ENCODE measurements at places on chromosomes 1 and 21. TPM values are rescaled to one million over a fixed set of nuclear protein-coding genes. Genes with fewer than 3 reads are reported as not detected.

DNA sequence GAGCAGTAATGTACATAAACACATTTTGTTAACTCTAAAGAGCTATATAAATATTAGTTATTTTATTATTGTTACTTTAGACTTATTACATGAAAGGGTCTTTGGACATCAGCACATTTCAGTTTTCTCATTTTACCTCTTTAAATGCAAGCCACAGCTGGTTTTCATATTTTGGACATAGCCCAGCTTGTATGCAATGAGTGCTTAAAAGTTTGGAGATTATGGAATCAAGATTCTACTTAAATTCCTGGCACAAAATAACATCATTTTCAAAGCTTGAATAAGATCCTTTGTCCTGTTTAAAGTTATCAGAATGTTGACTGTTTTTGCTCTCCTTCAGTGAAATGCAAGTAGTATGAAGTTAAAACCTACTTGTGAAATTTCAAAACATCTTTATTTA lies 15.5 kb upstream of the LEPR start:
- DNase-seq = no peak

- DNase-seq = no peak
Measured at GRCh38 chr1:60890664-60891063, 191.7 kb upstream of the NFIA start.

DNA sequence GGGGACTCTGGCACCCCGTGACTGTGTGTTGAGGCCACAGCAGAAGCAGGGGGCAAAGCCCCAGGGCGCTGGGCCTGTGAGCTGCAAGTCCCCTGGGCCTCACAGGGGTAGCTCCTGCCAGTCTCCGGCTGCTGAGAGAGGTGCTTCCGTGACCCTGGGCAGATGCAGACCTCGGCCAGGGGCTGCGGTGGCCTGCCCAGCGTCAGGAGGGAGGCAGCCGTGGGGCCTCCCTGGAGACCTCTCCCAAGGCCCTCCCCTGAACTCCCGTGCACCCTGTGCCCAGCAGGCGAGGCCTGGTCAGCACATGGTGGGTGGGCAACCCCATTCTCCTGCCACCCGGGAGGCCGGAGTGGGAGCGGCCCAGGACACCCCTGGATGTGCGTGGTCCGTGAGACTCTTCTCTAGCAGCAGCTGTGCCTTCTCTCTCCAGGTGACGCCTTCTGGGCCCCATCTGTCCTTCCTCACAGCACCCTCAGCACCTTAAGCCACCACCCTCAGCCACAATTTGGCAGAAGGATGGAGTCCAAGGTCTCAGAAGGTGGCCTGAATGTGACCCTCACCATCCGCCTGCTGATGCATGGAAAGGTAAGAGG lies 85.7 kb upstream of the COL6A1 start:
- no peak for DNase-seq

DNA sequence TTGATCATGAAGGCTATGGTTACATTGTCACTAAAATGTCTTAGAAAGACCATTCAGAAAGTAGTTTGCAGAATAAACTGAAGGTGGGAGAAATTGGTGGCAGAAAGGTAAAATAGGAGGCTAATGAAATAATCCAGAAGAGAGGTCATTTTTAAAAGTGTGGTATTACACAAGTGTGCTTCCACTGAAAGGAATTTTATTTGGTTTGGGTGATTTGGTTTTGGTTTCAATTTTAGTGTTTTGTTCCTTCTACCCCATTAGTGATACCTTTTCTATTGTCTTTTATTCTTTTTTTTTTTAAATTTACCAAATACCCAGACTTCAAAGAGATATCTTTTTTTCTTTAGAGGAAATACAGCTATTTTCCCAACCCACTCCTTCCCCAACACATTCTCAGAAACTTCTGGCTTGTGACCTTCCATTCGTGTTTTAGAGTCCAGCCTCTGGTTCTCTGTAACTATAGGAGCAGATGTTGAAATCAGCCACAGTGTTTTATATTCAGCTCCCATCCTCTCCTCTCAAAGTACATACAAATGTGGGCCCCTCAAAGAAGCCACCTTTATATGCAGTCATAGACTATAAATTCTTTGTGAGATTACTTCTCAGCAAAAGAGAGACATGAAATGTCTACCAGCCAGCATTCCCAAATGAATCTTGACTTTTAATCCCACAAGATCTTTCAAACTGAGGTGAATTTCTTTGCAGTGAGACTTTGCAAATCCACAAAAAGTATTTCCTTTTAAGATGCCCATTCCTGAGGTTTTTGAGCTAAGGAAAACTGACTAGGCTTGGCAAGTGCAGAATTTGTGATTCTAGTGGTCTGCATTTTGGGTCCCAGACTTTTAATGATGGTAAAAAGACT lies 42.0 kb upstream of the PALMD start:
- DNase-seq = no peak

DNA sequence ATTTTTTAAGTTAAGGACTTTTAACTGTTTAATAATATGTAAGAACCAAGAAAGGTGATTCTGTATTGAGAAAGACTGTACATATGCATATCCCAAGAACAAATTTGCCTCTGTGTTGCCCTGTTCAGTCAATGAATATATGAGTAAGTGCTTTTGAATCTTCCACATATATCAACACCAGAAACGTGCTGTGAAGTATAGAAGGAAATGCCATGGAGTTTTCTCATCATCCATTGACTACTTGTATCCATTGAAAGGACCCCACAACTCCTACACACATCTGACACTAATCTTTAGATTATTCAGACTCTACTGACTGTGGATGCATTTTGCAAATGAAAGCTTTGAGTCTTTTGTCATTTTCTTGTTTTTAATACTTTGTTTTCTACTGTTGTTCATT lies 366.9 kb downstream of the S1PR1 start:
- no peak for DNase-seq

DNA sequence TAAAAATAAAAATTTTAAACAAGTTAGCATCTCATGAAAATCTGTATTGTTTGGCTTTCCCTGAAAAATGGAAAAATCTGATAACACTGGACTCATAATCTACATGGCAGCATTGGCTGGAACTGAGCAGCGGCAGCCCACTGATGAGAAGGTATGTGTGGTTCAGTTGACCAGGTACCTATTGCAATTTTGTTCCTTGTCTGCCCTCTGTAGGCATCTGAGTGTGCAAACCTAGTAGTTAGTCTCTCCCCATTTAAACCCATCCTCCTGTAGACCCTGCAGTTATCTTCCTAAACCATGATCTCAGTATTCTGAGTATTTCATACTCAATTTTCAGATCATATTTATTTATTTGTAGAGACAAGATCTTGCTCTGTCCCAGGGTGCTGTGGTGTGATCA lies 59.4 kb upstream of the SERBP1 start:
- no peak for DNase-seq

DNA sequence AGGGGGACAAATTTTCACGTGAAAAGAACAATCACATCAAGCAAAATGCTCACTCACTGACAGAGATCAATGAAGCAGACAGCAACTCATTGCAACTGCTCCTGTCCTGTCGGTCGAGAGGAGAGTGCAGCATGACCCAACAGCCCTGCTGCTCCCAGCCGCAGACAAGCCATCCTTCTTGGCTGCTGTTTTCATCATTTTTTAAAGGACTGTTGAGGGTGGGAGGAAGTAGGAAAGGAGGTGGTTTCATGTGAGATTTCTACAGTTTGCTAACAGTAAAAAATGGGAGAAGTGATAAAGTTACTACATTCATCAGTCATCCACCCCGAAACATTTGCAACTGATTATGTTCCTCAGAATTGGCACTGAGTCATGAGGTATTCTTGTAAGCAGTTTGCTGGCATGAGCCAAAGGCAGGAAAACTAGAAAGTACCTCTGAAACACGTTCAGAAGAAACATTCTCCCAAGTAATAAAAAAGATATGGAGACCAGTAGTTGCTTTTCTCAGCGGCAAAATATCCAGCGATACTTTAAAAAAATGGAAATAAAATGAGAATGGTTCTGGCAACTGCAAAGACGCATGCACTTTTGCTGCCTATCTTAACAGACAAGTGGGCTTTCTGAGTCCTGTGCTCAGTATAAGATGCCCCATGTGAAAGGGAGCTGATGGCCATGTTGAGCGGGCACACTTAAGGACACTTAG lies 72.0 kb upstream of the CLDN14 start:
- DNase-seq = no peak

DNA sequence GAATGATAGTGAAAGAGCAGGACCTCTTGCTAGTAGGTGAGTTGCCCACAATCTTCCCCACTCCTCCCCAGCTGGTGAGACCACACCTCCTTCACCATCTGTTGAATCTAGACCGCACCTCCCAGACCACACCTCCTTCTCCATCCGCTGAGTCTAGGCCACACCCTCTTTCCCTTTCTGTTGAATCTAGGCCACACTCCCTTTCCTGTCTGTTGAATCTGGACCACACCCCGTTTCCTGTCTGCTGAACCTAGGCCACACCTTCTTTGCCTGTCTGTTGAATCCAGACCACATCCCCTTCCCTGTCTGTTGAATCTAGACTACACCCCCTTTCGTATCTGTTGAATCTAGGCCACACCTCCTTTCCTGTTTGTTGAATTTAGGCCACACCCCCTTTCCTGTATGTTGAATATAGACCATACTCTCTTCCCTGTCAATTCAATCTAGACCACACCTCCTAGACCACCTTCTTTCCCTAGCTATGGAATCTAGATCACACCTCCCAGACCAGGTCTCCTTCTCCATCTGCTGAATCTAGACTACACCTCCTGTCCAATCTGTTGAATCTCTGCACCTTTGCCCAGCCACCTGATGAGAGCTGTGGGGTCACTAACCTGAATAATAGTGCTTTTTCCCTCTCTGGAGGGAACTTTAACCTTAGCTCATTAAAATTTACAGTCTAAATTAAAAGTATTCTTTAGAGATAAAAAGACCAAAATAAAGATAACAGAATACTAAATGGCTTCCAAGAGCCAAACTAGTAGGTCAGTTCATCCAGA lies 116.3 kb downstream of the DAB1 start:
- DNase-seq = no peak

The FCRLB gene
- 0.65 TPM for total RNA-seq

The CNKSR1 gene
- 1.6 TPM for total RNA-seq

The CFHR4 gene
- not detected for total RNA-seq

The CSMD2 gene
- total RNA-seq = not detected
